IPS DF 19.7 (cell line): ENCODE measurements at places on chromosomes 16 and 17.

GRCh38 chr17:72687886-72688285 is 404.6 kb downstream of the SLC39A11 start:
- DNase-seq = no peak

DNA sequence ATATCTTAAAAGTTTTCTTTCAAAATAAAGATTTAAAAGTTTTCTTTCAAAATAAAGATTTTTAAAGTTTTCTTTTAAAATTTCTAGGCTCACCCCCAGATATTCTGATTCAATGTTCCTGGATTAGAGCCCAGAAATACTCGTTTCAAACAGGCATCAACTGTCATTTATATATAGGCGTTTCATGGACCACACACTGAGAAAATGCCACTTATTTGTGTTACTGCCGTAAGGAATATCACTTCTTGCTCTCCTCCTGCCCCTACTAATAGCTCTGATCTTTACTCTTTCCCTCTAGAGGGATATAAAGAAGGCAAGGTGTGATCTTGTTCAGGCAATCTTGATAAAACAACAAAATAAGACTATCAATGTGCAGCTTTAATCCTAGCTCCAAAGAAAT is 1324.1 kb downstream of the CDH8 start:
- DNase-seq = no peak

- no peak for DNase-seq
Observed at GRCh38 chr16:11670171-11671131, 2.2 kb downstream of the SNN start.

DNA sequence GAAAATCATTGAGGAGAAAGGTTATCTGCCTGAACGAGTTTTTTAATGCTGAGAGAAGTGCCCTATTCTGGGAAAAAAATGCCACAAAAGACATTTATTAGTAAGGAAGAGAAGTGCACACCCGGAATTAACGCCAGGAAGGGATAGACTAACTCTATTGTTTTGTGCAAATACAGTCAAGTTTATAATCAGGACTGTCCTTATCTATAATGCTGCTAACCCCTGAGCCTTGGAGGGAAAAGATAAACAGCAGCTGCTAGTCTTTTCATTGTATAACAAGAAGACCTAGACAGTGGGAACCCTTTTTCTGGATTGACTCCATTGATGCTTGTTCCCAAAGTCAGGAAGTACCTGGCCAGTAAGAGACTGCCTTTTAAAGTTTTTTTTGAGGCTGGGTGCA is 26.5 kb downstream of the BCAS3 start:
- no peak for DNase-seq

DNA sequence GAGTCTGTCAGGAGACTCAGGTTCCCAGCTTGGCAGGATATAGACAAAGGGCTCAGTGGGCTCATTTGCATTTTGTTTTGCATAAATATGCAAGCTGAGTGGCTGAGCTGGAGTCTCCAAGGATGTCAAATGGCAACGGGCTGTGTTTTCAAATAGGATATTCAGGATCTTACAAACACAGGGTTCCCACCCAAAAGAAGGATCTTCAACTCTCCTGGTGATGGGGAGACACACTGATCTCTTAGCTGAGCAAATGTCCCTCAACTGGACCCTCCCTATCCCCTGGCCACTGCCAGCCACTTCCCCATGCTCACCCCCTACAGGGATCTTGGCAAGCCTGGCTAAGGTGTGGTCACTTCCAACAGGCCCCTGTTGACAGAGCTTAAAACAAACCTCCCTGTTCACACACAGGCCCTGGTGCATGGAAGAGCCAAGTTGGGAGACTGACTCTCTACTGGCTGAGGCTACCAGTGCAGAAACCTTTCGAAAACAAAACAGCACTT is 61.6 kb downstream of the SOX9 start:
- no peak for DNase-seq
